HS-27A (cell line): ENCODE measurements at places on chromosomes 13 and 19.

GRCh38 chr19:41566001-41566400 is 10.0 kb upstream of the CEACAM21 start:
- DNase-seq = no peak

GRCh38 chr13:64256751-64257150 is 2841.1 kb upstream of the PCDH20 start:
- DNase-seq = no peak

DNA sequence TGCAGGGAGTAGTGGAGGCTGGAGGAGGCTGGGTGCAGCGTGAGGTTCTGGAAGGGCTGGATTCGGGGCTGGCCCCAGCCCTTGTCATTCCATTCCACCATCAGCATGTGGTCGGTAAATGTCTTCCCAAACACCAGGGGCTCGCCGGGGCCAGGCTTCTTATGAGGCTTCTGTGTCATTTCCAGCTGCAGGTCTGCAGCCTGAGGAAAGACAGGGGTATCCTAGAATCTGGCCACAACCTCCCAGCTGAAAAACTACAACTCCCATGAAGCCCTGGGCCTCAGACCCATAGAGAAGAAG is 4.4 kb downstream of the BCAT2 start:
- DNase-seq = no peak

- no peak for DNase-seq
Measured at GRCh38 chr19:19053508-19054314, 10.1 kb upstream of the SLC25A42 start.

DNA sequence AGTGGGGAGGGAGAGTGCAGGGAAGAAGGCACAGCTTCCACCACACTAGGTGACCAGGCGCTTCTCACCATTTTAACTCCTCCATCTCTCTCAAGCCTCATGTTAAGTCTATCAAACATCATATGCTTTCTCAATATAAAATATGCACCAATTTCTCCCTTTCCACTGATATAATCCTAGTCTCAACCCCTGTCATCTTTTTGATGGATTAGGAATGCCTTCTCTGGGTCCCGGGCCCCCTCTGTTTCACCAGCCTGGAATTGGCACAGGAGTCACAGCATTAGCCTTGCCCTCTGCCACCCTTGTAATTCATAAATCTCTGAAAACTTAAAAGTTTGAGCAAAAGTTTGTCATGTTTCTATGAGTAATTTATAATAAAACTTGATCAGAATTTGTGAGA is at the start of gene ZSCAN4:
Gene ZSCAN4 (plus strand): TSS at position 301 of the 400 bp plus-strand sequence. CDS start 7,211 bp downstream, outside the sequence.
- DNase-seq = no peak

DNA sequence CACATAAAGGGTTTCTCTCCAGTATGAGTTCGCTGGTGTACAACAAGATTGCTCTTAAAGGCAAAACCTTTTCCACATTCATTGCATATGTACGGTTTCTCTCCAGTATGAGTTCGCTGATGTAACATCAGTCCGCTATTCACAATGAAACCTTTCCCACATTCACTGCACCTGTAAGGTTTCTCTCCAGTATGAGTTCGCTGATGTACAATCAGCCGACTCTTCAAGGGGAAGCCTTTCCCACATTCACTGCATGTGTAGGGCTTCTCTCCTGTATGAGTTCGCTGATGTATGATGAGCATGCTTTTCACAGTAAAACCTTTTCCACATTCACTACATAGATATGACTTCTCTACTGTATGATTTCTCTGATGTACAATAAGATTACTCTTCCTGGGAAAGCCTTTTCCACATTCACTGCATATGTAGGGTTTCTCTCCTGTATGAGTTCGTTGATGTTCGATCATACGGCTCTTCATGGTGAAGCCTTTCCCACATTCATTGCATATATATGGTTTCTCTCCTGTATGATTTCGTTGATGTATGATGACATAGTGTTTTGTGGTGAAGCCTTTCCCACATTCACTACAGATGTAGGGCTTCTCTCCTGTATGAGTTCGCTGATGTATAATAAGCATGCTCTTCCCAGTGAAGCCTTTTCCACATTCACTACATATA is 6.0 kb upstream of the ZNF614 start:
- no peak for DNase-seq
